Central memory CD4-positive, alpha-beta T cell (primary cell): ENCODE measurements at places on chromosomes 5 and 9.

- DNase-seq = no peak
Observed at GRCh38 chr9:123401879-123402513, 46.0 kb downstream of the CRB2 start.

DNA sequence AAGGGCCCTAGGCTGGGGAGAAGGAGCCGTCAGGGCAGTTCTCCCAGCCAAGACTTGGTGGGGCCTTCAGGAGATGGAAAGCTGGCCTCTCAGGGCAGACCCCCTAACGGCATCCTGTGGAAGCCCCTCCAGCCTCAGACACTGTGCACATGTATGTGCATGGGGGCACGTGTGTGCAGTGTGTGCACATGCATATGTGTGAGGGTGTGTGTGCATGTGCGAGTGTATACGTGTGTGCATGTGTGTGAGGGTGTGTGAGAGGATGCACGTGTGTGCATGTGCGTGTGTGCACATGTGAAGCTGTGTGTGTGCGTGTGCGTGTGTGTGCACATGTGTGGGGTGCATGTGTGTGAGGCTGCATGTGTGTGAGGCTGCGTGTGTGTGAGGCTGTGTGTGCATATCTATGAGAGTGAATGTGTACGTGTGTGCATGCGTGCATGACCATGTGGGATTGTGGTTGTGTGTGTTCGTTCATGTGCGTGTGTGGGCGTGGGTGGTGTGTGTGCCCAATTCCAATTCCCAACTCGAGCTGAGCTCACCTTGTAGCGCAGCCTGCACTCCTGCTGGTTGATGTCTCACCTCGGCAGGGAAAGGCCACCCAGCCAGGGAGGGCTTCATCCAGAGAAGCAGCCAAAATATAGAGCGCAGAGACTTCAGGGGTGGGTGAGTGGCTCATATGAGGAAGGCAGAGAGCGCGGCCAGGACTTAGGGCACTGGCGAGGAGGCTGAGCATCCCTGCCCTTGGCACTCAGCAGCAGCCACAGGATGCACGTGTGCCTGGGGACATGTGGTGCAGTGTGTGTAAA lies 142.7 kb upstream of the PPP1R26 start:
- no peak for DNase-seq

- peak; percentile 6 for DNase-seq
Observed at GRCh38 chr5:90940227-90940995, 381.8 kb downstream of the ADGRV1 start.

DNA sequence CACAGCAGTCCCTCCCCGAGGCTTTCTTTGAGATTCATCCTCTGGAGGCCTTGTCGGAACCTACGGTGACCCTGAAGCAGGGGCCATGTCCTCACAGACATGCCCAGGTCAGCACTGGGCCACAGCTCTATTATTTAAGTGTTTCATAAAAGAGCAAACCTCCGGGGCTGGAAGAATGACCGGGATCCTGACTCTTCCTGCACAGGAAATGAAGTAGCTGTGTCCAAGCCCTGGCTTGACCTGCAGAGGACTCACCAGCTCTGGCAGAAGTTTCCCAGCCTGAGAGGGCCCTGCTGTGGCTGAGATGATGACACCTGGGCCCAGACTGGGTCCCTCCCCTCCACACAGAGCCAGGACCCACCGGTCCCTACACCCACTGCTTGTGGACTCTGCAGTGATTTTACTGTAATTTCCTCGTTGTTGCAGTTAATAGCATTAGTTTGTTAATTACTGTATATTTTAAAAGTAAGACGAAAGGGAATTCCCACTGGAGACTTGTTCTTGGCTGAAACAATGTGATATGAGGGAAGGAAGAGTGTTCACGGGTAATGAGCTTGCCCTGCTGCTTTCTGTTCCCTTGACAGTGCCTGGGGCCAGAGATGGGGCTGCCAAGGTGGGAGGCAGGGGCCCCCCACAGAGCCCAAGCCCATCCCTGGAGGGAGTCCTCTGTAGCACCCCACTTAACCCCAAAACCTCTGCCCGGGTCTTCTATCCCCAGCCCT lies 72.2 kb downstream of the PCDH1 start:
- DNase-seq = no peak

GRCh38 chr9:71638627-71639026 lies 129.7 kb downstream of the CEMIP2 start:
- DNase-seq = peak; percentile 29

DNA sequence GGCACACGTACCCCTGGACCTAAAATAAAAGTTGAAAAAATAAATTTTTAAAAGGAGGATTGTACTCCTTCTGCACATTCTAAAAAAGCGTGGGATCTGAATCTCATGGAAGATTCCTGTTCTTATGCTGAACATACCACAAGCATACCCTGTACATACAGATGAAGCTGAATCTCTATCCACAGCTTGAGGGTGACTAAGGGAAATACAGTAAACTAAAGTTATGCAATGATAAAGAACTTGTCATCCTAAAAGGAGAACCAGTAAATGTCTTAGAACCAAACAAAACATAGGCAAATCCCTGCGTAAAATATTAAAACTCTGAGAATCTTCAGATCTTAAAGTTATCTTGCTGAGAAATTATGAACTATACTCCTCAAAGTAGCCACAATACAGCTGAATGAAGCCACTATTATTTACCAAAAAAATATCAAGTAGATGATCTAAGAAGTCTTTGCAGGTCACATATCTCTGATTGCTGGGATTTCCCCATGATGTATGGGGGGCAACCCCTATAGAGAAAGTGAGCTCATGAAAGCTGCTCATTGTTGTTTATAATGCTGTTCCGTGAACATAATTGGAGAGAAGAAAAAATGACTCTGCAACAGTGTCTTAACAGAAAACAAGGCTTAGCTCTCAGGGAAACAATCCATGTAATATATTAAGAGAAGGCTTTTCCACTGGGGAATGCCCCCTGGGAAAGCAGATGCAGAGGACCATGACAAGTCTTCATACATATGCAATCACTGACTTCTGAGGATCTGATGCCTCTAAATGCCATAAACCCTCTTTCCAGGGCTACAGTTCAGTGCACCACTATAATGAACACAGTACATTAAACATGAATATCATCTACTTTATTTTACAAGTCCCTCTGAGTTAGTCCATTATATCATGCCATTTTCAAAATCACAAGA lies 210.1 kb downstream of the EPB41L4A start:
- no peak for DNase-seq

DNA sequence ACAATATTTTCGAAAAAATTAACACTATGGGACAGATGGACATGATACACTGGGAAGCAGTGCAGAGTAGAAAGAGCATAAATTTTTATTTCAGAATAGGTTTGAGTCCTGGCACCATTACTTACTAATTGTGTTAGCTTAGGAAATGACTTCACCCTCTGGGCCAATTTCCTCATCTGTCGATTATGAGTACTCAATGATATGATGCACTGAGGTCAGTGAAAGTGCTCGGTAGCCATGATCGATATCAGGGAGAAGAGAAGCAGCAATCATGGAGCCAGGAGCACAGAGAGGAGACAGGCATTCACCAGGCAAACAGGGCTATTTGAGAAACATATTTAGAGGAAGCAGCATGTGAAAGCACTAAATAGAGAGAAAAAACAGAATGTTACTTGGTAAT lies 29.4 kb downstream of the NR6A1 start:
- DNase-seq = no peak

DNA sequence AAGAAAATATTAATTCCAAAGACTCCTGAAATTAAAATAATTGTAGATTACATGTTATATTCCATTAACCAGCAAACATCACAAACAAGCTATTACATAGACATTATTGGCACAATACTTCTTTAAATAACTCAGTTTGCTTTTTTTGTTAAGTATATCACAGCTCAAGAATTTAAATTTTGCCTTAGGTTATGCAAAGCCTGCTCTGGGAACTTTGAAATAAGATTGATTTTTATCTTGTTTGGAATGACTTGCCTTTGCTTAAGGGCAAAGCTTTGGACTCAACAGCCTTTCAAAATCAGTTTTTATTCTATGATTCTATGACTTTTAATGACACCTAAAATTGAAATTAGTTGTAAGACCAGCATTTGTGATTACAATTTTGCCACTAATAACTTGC lies 78.2 kb downstream of the ALDH7A1 start:
- no peak for DNase-seq

DNA sequence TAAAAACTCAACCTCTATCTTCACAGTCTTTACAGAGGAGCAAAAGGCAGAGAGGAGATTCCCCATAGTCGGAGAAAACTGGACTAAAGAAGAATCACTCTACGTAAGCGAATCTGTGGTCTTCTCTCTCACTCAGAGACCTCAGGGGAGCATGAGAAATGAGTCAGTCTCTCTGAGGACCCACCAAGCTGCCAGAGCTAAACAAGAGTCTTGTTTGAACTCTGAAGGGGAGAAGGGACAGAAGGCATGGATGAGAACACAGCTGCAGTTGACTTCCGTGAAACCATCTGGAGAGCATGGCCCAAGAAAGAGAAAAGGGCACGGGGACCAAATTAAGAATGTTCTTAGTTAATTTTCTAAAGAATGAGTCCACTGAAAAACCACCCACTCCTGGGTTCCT lies 12.8 kb upstream of the MAN2A1 start:
- no peak for DNase-seq

DNA sequence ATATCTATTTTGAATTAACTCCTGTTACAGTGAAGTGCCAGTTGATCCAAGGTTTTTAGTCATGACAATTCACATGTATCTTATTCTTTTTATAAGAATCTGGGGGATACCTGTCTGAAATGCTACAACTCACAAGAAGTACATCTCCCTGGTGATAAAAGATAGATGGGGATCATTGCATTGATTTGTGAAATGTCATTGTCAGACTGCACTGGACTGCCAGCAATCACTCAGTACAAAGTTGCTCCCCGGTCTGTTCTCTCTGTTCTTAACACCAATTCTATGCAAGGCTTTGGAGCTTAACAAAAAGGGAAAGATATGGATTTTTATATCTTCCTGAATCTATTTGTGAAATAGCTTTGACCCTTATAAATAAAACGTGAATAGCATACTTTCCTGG lies 171.8 kb upstream of the PCSK5 start:
- no peak for DNase-seq

- no peak for DNase-seq
Observed at GRCh38 chr9:21429191-21429590, 11.0 kb upstream of the IFNA1 start.

- no peak for DNase-seq
Observed at GRCh38 chr9:108473209-108474112, 382.3 kb downstream of the ACTL7B start.

DNA sequence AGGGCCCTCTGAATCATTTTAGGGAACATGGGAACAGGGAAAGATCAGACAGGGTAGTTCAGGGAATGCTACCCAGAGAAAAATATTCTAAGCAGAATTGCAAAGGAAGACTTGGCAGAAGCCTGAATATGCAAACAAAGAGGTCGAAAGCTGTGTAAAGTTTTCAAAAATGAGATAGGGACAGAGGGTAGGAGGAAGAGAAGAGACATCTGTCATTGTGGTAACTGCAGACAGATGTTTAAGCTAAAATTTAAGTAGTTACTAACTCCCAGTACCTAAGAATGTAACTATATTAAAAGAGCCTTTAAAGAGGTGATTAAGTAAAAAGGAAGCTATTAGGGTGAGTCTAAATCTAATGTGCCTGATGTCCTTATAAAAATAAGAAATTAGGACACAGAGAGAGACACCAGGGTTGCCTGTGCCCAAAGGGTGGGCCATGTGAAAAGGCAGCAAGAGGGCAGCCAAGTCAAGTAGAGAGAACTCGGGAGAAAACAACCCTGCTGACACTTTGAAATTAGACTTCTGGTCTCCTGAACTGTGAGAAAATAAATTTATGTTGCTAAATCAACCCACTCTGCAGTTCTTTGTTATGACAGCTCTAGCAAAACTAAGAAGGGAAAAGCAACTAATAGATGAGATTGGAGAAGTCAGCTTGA lies 1647.4 kb upstream of the C9orf72 start:
- no peak for DNase-seq

GRCh38 chr9:5402217-5402616 lies 35.5 kb downstream of the PLGRKT start:
- no peak for DNase-seq

- DNase-seq = no peak
Observed at GRCh38 chr5:164191240-164191639, 685.8 kb downstream of the MAT2B start.

DNA sequence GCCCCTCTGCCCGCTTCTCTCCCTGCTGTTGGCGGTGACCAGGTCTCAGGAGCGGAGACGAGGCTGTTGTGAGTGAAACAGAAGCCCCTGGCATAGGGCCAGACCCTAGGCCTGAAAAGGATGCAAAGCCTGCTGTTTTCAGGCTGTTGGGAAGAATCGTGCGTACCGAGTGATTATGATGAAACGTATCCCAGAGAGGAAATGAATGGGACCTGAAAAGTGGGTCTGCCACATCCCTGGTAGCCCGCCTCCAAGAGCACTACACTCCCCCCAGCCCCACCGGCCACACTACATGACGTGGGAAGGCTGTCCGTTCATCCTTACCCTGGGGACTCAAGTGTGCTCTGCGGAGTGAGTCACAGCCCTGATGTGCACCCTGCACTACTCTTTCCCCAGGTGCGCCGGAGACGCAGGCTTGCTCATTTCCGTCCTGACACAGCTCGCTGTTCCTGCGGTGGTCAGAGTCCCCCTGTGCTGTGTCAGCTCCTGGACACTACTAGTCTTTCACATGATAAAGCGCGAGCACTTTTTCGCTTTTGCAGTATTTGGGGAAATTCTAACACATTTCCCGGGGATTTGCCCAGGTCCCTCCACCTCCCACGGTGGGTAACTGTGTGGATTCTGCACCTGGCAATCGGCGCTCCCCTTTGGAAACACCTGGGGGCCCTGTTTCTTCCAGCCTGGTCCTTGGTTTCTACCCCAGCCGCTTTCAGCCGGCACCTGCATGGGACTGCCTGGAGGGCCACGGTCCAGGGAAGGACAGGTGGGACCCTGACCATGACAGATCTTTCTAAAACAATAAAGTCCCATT lies 91.5 kb downstream of the ANKRD33B start:
- DNase-seq = no peak

DNA sequence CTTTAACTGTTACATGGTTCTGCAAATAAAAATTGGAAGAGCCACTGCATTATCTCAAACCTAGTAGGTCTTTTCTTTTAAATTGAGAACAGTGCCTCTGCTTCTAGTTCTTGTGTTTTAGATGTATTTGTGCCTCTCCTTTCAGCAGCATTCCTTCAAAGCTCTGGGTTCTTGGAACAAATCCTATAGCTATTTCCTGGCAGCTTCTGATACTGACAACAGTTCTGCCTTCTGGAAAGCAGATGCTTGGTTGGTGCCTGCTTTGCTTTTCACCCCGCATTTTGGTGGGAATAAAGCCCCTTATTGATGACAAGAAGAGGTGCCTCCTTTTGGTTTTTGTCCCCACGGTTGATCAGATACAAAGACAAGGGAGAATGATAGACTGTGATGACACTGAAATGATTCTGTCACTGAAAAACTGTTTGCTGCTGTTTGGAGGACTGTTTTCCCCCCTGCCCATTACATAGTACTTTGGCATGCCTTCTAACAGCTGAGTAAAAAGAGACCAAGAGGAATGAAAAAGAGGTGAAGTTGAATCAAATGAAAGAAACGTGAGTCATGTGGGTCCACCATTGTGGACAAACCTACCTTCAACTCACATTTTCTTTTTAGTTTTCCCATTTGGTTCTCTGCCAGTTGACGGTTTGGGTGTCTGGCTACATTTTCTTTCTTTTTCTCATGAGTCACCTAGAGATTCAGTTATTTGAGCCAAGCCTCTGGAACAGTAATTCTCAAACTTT lies 5.6 kb downstream of the PTCD2 start:
- DNase-seq = no peak

- DNase-seq = no peak
Observed at GRCh38 chr5:143312822-143313221, 90.7 kb downstream of the NR3C1 start.

- DNase-seq = no peak
Observed at GRCh38 chr9:108468364-108468763, 387.4 kb downstream of the ACTL7B start.
